ENCODE measurements at places on chromosomes 5 and 9.

DNA sequence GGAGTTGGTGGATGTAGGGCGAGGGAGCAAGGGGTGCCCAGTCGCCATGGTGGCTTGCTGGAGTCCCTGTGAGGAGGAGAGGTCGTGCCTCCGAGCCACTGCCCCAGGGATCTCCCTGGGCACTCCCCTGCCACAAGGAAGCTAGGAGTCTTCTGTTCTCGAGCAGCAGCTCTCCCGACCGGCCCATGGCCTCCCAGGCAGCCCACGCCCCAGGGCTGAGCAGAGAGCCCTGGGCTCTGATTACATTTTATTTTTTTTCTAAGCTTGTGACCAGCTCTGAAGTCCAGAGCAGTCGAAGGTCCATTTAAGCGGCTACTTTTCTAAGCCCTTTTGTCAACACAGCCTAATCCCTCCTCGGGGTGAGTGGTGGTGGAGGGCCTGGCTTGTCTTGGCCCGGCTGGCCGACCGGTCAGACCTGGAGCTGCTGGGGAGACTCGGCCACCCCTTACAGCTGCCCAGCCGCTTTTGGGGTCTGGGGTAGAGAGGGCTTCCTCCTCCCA, 2.1 kb downstream of the RXRA start:
- DNase-seq: no peak

- DNase-seq: no peak
These were observed 172.8 kb downstream of the TLE4 start for GRCh38 chr9:79744521-79744920.

- DNase-seq: no peak
These were observed 320.0 kb downstream of the DNAH5 start for GRCh38 chr5:13624283-13625074.

DNA sequence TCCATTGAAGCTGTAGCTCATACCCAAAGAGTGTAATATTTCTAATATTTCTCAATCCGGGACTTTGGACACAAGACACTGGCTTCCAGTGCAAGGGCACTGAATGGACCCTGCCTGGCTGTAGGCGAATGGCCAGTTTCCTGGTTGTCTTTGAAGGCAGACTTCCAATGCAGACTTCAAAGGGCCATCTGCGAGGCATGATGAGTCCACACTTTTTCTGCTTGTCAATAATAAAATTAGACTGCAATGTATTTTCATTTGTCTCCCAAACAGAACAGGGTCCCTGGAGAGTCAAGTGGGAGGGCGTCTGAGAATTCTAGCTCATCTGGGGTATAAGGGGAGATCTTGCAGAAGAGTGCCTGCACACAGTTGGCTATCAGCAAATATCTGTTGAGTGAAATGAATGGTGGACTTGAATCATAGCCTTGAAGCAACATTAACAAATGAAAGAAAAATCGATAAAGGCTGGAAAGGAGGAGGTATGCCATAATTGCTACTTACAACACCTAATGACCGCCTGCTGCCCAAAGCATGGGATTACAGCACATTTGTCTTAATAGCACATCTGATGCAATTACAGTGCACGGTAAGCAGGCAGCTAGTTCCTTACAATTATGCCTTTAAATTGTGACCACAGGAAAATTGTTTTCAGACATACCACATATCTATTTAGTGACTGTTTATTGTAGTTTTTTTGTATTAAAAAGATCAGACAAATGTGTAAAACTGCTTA, 137.5 kb downstream of the ARHGEF28 start:
- DNase-seq: no peak

DNA sequence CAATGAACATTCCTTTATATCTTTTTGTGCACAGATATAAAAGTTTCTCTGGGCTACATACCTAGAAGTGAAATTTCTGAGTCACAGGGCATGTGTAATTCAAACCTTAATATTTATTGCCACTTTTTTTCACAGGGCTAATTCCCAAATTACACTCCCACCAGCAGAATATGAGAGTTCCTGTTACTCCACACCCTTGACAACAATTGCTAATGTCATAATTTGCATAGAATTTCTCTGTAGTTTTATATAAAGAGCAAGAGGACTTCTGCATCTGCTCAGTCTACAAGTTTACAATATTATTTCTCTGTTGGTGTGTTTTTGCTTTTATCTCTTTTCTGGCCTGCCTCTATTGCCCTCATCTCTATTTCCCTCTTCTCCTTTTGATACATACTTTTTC, 518.5 kb downstream of the ZNF608 start:
- no peak for DNase-seq

DNA sequence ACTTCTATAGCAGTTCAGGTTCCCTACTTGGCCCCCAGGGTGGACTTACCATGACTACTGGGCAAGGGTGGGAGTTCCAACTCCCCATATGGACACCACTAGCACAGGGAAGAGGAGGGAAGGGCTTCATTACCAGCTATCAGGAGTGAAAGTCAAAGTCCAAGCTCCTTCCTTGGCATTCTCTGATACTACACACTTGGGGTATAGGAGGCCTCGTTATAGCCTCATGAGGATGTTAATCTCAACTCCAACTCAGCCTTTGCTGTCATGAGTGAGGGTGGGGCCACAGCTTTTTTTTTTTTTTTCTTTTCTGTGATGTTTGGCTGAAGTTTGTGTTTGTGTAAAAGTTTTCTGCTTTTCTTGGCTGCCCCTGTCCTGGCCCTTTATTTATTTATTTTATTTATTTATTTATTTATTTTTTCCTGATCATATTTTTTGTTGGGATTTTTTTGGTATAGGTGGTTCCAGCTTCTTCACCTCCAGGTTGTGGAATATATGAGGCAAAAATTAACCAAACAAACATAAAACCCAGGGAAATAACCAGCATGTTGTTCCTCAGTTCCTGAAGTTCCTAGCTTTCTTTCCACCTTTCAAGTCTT, 8.7 kb downstream of the GARIN3 start:
- DNase-seq: no peak

DNA sequence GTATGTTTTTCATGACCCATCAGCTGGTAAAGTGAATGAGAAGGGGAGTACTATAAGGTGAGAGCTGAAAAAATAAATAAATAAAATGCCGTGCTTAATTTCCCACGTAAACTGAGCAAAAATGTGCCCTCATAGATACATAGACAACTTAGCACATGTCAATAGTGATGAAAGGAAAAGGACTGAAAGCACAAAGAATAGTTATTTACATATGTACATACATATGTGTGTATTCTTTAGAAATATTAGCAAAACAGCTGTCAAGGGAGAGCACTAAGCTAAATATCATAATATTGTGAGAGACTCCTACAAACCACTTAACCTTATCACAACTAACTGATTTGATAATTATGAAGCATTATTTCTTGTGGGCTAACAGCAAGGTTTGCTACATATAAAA, 213.6 kb upstream of the FTMT start:
- DNase-seq: no peak

DNA sequence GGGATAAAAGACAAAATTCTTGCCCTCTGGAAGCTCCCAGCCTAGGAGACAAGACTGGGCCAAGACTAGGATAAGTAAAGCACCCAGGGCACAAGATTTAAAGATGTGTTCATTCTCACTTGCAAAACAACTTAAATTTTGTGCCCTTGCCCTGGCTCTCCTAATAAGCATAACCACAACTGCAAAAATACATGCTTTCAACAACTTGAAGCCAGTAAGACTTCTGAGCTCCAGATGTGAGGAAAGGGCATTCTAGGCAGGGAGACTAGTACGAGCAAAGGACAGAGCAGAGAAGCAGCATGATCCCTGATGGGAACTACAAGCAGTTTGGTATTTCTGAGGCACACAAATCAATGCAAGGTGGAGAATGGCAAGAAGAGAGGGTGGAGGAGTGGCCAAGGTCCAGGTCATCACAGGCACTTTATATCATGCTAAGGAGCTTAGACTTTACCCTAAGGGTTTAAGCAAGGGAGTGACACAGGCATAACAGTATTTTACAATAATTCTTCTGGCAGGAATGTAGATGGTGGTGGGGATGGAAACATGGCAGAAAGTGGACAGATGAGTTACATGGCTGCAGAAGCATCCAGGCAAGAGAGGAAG, 30.1 kb upstream of the SIL1 start:
- DNase-seq: no peak

GRCh38 chr5:128038643-128039042, 44.9 kb upstream of the SLC12A2 start:
- no peak for DNase-seq

GRCh38 chr5:122144236-122144635, 14.9 kb downstream of the ZNF474 start:
- no peak for DNase-seq

GRCh38 chr9:136342181-136343120, 15.1 kb downstream of the GPSM1 start:
- peak; percentile 67 for DNase-seq

DNA sequence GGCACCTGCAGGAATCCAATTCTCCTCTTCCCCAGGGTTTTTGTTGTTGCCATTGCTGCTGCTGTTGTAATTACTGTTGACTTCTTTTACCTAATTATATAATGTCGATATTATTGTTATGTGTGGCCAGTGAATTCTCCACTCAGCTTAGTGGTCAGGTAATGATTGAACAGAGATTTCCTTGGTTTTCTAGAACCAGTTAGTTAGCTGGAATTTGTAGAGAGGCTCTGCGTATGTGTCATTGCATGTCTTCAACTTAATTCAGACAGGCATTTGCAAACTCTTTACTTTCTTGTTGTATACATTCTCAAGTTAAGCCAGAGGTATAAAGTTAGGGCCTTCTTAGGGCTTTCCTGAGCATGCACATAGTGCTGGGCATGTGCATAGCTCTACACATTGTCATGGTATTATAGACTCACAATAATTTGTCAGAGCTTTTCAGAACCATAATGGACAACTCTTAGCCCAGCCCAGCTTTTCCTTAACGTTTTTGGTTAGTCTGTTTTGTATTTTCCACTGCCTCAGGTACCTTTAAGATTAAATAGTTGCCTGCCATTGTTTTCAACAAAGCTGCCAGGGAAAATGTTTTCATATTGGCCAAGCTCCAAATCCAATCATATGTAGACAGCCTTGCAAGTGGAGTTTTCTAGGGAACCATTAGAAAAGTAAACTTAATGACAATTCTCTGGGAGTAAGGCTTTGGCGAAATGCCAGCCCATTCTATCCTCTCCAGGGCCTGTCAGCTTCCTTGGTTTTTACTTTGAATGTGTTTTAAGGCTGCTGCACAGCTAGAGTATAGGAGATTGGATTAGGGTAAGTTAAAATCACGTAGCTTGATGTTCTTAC, 68.1 kb downstream of the UBE2R2 start:
- no peak for DNase-seq

DNA sequence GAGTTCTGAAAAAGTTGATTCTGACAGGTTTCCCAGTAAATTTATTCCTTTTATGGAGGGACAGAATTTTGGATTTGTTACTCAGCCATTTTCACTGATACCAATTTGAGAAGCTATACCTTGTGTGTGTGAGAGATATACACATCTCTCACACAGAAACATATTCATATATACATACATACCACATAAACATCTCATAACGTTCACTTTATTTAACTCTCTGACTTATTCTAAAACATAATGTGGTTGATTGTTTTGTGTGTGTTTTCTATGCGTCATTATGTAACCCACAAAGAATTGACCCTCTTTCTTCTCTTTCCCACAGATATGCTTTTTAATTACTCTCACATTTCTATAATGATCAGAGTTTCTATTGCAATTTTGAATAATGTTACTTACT, 570.8 kb upstream of the TLE4 start:
- DNase-seq: no peak

- DNase-seq: no peak
These were observed 41.9 kb upstream of the TEX48 start for GRCh38 chr9:114723931-114724330.

DNA sequence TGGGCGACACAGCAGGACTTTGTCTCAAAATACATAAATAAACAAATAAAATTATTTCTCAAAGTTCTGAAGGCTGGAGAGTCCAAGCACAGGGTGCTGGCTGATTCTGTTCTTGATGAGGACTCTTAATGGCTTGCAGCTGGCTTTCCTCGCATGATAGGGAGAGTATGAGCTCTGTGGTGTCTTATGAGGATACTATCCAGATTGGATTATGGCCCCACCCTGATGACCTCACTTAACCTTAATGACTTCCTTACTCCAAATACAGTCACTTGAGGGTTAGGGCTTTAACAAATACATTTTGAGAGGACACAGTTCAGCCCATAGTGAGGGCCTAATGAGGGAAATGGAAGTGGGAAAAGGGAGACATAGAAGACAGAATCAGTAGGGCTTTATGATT, 87.7 kb downstream of the FOCAD start:
- DNase-seq: no peak

- DNase-seq: no peak
These were observed 1.4 kb downstream of the CMYA5 start for GRCh38 chr5:79691007-79691406.

DNA sequence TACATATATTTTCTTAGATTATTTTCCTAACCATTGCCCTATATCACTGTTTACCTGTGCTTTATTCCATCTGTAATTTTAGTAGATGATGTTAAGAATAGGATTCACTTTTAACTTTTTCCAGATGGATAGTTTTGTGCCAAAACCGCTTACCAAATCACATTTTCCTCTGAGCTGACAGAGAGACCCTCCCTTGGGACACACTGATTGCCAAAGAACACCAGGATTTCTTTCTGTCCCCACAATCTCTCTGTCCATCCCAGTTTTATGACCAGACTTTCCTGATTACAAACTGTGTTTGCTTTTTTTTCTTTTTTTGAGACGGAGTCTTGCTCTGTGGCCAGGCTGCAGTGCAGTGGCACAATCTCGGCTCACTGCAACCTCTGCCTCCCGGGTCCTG, 81.3 kb upstream of the SPATA31C2 start:
- DNase-seq: no peak

DNA sequence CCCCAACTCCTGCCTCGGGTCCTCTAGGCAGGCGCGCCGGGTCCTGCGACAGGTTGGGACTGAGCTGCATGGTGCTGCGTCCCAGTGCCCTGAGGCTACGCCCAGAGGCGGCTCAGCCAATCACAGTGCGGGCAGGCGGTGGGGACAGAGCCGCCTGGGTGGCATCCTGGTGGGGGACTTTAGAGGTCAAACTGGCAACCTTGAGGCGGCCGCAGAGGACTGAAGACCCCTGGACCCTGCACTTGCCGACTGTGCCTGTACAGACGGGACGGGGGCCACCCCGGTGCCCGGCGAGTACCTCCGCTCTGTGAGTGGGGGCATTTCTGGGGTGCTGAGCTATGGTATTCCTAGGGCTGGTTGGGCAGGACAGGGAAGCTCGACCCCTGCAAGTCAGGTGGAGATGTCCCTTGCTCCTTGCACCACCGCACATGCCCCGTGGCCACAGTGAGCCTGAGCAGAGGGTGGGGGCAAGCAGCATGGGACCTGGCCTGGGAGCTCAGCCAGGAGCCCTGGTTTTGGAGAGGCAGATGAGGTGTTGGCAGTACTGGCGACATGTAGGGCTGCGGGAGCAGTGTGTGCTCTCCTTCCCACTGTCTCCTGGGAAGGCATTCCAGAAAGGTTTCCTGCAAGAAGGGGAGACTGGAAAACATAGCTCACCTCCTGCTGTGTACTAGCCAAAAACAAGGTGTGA, 45.5 kb downstream of the CTSL start:
- DNase-seq: no peak

DNA sequence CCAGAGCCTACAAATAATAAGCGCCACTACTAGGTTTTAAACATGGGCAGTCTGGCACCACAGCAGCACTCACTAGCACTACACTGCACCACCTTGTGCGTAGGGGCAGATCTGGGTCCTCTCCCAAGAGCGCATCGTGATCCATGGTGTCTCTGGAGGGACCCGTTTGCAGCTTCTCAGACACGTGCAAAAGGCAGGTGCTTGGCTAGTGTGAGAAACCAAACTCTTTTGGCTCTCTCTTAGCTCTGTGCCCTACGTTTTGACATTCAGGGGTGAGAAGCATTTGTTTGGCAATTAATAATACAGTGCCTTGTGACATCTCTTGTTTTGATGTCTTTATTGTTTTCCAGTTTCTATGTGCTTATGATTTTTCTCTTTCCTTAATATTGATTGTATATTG, 75.4 kb upstream of the EGFLAM start:
- DNase-seq: no peak
